T-helper 1 cell (primary cell): ENCODE measurements at places on chromosomes 5 and 9.
A peak's percentile ranks its signal among the peaks of the same experiment; 100 is the strongest.

- no peak for DNase-seq
These were observed 214.6 kb downstream of the CDK5RAP2 start for GRCh38 chr9:120365386-120365785.

GRCh38 chr9:13213337-13213736 is 66.2 kb downstream of the MPDZ start:
- no peak for DNase-seq

DNA sequence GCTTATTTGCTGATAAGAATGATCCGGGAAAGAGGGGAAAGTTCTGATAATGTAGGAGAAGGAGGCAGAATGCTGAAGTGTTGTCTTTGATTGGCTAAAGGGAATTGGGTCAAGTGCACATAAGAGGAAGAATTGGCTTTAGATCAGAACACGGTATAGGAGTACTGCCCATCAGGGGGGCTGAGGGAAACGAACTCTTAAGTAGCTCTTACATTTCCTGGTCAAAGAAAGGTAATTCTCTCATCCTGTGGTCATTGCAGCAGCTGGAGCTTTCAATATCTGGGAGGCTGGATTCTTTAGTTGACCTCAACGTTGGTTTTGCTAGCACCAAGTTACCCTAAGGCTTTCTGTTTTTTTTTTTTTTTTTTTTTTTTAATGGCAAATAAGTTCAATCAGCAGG is 178.7 kb upstream of the NR3C1 start:
- DNase-seq = no peak

DNA sequence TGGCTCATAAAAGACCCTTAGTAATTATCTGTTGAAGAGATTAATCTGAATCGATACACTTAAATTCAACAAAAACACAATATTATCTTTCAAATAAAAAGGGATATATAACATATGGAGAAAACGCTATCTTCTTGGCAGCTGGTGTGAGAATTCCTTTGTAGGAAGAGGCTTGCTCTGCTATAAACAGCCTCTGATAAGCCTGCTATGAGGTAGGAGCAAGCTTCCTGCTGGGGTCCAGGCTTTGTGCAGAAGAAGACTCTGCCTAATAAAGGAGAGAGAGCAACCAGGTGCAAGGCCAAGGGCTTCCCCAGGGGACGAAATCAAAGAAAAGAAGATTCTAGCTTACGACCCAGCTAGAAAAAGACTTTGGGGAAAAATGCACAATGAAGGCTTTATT is 43.3 kb upstream of the SSBP2 start:
- DNase-seq = no peak

GRCh38 chr5:18732556-18733479 is 1098.6 kb downstream of the TAF11L14 start:
- DNase-seq = no peak

DNA sequence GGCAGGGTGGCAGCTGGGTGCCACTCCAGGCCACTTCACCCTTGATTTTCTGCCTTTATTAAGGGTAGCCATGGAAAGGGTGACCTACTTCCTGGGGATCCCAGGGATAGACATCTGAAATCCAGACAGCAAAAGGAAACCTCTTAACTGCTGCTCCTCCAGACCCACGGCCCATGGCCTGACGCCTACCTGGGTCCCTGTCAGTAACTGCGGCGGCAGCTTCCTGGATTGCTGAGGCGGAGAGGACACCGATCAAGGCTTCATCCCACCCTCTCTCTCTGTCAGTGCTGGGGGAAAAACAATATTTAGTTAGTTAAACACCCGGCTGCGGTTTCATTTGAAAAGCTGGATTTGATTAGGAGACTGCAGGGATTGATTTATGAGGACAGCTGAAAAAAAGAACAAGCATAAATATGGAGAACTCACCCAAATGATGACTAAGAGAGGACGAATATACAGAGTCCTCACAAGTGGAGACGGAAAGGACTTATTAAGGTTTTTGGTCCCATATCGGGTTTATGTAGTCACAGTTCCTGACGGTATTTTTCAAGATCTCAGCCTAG is 158.7 kb upstream of the KLF4 start:
- no peak for DNase-seq

DNA sequence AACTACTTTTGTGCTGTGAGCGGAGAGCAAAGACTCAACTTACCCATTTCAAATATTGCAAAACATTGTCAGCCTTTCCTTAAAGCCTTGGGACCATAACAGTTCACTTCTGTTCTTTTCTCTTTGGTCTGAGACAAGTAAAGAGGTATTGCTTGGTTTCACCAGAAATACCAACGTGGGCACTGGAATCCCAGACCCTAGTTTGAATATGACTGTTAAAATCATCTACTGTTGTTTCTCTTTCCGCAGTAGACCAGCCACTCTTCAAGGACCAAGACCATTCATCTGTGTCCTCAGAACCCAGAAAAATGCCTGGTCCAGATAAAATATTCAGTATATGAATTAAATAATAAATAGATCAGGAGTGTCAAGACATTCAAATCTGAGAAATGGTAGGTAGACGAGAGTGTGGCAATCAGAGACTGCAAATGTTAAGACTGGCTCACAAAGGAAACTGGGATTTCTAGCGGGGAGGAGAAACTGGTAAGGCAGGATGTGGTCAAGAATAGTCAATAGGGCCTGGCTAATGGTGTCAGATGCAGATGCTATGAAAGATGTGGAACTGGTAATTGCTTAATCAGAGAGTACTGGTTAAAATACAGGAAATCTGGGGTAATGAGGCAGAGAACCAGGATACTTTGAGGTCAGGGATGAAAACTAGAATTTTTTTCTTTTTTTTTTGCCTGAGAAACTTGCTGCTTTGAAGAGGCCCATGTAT is 82.1 kb upstream of the IL33 start:
- peak; percentile 19 for DNase-seq

- no peak for DNase-seq
These were observed 80.4 kb downstream of the ALDH7A1 start for GRCh38 chr5:126514558-126515141.

GRCh38 chr9:113410207-113410864 is at the start of the genes C9orf43 and POLE3:
TSS of gene C9orf43 (plus strand) at chr9:113410747. CDS start at chr9:113413494, 2,747 bp downstream.
TSS of gene POLE3 (minus strand) at chr9:113410675. CDS start at chr9:113410293, 382 bp downstream.
- DNase-seq = peak; percentile 89

DNA sequence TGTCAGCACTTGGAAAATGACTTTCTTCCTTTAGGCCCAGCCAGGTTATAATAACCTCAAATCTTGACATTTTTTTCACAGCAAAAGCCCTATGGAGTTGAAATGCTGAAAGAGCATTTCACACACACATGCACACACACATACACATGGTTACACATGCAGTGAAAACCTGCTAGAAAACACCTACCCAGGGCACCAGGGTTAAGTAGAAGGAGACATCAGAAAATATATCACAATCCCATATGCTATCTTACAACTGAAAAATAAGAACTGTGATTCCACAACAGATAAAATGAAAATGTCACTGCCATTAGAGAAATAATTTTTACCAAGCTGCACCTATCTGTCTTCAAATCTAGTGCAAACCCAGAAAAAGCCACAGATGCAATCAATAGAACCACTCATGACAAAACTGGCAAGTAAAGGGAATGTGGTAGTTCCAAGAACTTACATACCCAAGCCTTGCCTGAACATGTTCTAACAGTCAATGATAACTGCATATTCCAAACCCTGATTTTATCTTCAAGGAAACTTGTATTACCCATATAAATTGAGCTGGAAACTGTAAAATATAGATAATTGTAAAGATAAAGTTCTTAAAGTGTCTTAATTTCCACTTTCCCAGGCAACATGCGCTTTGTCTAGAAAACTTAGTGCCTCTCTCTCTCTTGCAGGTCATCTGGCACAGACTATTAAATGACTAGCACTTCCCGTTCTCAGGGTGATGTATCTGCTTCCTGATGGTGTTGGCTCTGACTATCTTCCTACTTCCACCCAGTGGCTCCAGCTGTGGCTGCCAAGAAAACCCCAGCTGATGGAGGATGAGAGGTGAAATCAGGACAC is 250.2 kb upstream of the PTGER4 start:
- DNase-seq = peak; percentile 75

DNA sequence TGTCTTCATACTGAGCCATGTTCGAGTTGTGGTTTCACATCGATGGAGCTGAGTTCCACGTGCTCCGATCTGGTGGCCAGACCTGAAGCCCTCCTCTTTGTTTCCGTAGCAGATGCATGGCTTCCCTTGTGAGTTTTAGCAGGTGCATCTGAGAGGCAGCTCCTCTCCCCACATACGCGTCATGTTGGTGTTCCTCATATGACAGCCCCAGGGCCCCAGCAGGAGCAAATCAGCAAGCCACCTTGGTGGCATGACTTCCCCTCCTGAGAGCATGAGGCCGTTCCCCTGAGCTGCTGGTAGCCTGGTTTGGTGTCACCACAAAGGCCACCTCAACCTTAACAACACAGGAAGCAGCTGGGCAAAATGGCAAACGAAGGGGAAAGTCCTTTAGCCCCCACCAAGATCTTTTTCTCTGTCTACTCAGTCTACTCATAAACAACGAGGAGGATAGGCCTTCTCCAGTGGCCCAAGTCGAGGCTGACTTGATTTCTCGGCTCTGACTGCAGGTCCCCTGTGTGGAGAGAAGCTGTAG is 5.9 kb downstream of the CYFIP2 start:
- DNase-seq = peak; percentile 98

GRCh38 chr9:12874395-12874794 is 99.6 kb downstream of the LURAP1L start:
- no peak for DNase-seq

- no peak for DNase-seq
These were observed 182.3 kb downstream of the ELAVL2 start for GRCh38 chr9:23643656-23644258.

GRCh38 chr5:40226906-40227305 is 452.8 kb upstream of the PTGER4 start:
- no peak for DNase-seq

DNA sequence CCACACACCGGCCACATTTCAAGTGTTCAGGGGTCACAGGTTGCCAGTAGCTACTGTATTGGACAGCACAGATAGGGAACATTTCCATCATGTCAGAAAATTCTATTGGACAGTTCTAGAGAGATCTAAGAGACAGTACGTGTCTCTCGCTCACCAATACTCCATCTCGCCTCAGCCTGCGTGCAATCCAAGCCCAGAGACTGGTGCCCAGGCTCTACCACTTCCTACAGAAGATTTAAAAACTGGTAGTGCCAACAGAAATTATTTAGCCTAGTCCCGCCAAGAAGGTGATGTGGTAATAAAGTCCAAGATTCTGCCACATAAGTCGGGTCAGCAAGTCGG is 390 bp upstream of the SNX2 start:
- DNase-seq = no peak

DNA sequence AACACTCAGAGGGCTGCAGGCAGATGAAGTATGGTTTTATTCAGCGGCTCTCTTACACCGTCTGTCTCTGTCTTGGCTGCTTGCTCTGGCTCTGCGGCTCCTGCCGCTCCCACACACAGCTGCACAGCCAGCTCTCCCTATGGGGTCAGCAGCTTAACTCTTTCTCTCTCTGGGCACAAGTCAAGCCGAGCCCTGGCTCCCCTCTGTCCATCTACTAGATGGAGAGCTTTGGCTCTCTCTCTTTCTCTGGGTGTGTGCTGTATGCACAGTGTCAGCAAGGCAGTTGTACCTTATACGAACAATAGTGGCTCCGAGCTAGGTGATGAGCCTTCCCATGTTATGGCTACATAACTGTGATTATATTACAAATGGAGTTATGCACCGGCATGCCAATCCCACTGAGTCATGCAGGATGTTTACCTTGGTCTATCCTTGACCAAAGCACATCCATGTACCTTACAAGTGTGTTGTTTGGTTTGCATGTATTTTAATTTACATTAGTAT is 19.3 kb upstream of the PPP2CA start:
- no peak for DNase-seq

DNA sequence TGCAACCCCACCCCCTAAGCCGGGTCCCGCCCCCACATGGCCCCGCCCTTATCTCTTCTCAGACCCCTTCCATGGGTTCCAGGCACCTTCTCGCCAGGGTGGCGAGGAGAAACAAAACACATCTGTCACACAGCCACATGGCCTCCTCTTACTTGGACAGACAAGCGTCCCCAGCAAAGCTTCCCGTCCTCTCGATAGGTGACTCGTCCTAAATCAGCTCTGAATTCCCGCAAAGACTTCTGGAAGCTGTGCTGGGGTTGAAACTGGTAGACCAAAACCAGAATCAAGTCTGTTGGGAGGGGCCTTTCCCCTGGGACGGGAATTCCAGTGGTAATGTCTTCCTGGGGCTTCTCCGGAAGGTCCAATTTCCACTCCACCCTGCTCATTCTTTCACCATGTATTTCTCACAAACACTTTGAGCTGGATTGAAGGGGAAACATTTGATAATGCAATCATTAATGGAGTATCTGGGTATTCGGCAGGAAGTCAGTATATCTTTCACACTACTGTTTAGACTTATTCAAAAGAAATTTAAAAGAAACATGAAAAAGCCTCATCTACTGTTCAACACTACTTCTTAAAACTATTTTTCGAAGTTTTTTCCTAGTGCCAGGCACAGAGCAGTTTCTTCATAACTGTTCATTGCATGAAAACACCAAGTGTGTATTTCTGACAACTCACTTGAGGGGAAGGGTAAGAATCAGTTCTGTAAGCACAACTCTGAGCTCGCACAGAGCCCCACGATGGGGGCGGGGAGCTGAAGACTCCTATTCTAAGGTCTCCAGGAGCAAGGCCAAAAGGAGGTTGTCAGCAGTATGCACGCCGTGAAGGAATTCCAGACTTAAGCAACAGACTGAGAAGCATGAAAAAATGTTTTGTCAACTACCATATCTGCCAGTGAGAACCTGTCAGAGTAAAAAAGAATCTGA is 644 bp upstream of the CTNNAL1 start:
- DNase-seq = no peak

GRCh38 chr5:144487207-144487606 is 316.5 kb downstream of the KCTD16 start:
- DNase-seq = no peak

DNA sequence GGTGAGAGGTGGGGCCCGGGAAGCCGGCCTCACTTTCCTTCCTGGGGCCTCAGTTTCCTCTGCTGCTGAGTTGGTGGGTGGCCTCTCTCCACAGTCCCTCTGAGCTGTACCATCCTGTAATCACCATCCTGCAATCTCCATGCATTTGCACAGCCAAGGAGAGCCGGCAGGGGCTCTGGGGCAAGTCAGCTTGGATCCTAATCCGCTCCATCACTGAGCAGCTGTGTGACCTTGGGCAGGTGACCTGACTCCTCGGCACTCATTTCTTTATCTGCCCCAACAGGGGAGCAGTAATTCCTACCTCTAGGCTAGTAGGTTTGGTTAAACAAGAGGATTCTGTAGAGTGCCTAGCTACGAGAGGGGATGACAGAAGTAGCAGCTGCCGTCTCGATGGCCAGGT is 88.2 kb upstream of the ZNF618 start:
- no peak for DNase-seq
